Stimulated activated CD4-positive, alpha-beta T cell treated with anti-CD3 and anti-CD28 coated beads, TNF-alpha, amount 100 ng/mL, for 24 hours (primary cell): ENCODE measurements at places on chromosomes 11 and 22.

DNA sequence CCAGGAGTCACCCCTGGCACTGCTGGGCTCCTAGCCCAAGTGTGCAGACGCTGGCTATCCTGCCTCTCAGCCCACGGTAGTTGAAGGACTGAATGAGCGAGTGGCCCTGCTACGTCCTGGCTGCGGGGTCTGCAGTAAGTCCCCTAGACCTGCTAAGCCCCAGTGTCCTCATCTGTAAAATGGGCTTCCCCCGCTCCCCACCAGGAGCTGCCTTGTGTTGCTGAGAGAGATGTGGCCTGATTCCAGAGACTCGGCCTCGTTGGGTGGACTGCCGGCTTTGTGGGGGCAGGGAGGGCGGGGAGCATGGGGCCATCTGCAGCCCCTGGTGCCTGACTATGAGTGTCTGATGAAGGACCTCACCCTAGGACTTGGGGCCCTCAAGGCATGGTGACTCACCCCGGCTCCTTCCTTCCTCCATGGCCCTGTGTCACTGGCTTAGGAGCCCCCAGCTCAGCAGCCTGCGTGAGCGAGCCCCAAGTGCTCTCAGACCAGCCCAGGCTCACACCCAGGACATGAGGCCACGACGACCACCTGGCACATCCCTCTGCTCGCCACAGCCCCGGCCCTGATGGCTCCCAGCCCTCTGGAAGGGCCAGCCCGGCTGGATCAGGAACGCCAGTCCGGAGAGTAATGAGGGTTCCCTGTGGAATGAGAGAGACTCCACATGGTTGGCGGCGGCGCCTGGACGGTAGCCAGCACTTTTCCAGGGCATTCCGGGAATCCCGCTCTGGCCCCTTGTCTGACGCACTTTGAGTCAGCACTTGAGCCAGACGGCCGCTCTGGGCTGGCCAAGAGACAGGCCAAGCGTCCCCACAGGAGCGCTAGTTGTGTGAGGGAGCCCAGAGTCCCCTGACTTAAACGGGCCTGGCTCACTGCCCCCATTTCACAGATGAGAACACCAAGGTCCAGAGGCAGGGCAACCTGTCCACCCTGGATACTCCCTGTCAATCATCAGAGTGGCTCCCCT lies 50.5 kb upstream of the SHISAL1 start:
- DNase-seq: no peak

DNA sequence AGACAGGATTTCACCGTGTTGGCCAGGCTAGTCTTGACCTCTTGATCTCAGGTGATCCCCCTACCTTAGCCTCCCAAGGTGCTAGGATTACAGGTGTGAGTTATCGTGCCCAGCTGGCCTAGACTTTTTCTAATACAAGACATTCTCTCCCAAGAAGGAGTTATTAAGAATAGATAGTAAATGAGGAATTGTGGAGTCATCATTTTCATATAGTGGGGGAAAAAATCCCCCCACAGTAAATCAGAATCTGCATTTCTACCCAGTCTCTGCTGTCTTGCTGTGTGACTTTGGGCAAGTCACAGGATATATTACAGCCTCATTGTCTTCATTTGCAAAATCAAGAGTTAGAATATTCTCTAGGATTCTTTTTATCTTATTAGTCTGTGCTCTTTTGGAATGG lies 21.6 kb downstream of the SLC6A5 start:
- DNase-seq: no peak

- no peak for DNase-seq
These were observed 20.2 kb downstream of the SSH3 start for GRCh38 chr11:67323526-67323925.

DNA sequence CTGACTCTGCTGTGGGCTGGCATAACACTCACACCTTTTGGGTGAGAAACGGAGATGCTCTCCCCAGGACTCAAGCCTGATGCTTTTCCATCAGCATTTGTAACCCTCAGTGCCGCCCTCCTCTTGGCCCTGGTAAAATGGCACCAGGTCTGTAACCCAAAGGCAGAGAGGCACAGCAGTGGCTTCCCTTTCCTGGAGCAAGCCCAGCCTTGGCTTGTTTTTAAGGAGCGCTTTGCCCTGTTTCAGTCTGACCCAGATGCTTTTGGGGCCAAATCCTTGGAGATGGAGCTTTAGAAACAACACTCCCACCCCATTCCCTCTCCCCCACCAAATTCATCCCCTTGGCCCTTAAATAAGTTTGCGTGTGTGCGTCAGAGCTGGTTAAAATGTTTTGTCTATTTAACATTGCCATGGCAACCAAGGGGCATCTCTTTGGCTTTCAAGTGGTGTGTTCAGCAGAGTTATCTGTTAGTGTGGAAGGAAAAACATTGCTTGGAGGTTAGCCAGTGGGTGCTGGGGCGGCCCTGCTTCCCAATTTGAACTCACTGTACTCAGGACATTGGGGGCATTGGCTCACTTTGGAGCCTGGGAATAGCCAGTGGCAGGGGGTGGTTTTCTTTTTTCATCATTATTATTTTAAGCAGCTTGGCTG lies 134.1 kb downstream of the NAV2 start:
- DNase-seq: no peak

GRCh38 chr11:113384551-113384950 lies 3.0 kb upstream of the ANKK1 start:
- no peak for DNase-seq

DNA sequence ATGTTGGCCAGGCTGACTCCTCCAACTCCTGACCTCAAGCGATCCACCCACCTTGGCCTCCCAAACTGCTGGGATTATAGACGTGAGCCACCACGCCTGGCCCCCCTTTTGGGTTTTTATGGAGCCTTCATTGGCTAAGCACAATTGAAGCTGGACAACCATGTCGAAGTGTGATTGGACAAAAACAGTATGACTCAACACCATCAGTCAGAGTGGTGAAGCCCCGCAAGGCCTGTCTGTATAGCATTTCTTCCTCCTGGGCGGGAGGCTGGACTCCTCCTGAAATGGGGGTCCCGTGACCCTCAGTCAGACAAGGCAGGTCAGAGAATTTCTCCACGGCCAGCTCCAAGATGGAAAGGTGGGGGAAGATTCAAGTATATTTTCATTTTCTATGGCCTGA lies 3.1 kb upstream of the PARVB start:
- no peak for DNase-seq
